NCI-H1048 (cell line): ENCODE measurements at places on chromosomes 11 and 22.

DNA sequence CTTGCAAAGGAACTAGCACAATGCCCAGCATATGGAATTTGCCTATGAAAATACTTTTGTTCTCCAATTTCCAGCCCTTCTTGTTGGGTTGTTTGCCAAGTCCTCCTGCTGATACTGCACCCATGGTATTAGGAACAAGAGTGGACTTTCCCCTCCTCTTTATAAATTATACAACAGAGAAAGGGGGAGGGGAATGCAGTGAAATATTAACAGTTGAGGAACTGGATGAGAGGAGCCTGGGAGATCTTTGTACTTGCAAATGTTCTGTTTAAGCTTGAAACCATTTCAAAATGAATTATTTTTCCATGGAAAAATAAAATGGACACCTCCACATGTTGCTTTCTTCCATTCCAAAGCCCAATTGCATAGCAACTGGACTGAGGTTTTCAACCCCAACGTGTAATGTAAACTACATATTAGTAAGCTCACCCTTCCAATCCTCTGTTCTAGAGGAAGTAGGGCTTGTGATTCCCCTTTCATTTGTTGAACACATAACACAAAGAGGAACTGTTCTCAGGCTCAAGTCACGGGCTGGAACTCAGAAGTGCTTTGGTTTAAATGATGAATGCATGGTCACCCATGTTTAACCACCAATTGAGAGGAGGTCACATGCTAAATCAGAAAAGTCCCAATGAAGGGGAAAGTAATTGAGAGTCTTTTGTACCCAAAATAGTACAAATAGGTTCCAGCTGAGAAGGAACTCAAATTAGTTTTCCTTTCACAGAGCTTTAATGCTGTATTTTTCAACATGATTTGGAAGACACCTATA lies 66.2 kb upstream of the ZC3H12C start:
- DNase-seq = no peak

DNA sequence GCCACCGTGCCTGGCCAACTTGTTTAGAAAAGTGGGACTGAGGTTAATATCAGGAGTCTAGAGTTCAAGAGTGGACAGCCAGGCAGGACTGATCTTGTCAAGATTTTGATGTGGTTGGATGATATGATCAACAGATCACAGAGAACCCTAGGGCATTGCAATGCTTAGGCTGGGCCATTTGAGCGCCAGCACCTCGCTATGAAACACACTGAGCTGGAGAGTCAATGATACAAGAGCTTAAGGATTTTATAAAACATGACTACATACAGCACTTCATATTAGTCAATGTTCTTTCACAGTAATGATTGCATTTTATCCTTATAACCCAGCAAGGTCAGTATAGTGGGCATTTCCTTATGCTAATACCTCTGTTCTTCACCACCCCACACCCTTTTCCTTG lies 15.4 kb upstream of the PEX26 start:
- DNase-seq = no peak

- DNase-seq = no peak
Observed at GRCh38 chr11:3942956-3943497, 87.6 kb downstream of the STIM1 start.

DNA sequence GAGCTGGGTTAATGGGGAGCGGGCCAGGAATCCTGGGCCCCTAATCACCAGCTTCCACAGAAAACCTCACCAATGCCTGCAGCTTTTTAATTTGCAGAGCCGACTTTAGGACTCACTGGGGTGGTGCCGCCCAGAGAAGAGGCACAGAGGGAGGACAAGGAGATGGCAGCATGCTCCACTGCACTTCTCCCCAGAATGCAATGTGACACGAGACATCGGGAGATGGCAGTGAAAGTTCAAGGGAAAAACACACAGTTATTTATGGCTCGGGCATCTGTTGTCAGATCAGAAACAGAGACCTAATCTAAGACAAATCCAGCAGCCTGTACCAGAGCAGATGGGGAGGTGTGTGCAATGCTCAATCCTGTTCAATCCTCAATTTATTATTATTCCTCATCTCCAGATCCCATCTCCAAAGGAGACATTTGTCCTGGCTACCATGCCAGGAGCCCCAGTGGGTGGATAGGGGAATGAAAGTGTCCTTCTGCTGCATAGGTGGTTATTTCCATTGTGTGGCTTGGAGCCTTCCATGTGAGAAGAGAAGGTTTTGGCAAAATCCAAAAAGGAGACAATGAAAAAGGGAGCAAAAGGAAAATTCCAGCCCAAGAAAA lies 250.0 kb downstream of the NXPE2 start:
- no peak for DNase-seq

GRCh38 chr11:57406337-57406904 lies 16.0 kb upstream of the PRG2 start:
- no peak for DNase-seq

GRCh38 chr11:19430346-19430745 lies 189.6 kb upstream of the E2F8 start:
- no peak for DNase-seq

DNA sequence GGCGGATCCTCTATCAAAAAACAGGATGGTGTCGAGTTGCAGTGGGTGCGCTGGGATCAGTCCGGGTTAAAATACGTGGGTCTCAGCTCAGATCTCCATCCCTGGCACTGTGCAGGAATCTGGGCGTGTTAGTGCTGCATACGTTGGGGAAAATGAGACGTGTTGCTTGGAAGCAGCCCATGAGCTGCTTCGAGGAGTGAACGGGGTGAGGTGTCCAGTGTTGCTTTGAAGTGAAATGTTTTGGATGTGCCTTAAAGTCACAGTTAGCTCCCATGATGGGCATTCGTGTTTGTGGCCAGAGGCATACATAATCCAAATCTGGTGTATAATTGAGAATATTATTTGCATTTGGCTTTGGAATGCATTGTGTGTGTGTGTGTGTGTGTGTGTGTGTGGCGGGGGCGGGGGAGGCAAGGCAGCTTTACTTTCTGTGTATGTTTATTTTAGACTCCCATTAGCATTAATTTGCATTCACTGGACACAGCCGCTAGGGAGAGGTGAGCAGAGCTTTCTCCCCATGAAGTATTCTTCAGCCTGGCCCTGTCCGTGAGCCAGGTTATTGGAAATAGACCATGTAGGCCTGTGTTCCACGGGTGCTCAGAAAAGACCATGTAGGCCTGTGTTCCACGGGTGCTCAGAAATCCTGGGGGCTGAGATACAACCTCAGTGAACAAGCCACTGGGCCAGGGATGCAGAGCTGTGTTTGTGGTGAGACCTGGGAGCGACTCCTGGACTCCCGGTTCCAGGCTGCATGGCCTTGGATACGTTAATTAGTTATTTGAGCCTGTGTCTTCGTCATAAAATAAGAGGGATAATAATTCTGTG lies 134.6 kb downstream of the ST3GAL4 start:
- peak; percentile 38 for DNase-seq
